ENCODE measurements at places on chromosomes 12 and 14. TPM values are rescaled to one million over a fixed set of nuclear protein-coding genes. Genes with fewer than 3 reads are reported as not detected.

Gene TTLL5
- 31.2 TPM for total RNA-seq

Gene RIN3
- total RNA-seq = 141 TPM

Gene ADAMTS20
- total RNA-seq = not detected

Gene CFAP54
- 0.15 TPM for total RNA-seq

Gene YEATS4
- total RNA-seq = 21.4 TPM

Gene CELA1
- 1.1 TPM for total RNA-seq

Gene GNPNAT1
- total RNA-seq = 9.1 TPM

Gene CLEC1A
- total RNA-seq = not detected

Gene DDIT3
- total RNA-seq = 48.8 TPM

Gene PKP2
- 0.32 TPM for total RNA-seq

Gene FOXG1
- not detected for total RNA-seq

Gene ZNF891
- 7.8 TPM for total RNA-seq

Gene ART4
- total RNA-seq = not detected

Gene TPH2
- 0.16 TPM for total RNA-seq

Gene DPPA3
- total RNA-seq = not detected

Gene CCDC197
- 0.38 TPM for total RNA-seq

Gene STXBP6
- total RNA-seq = not detected

Gene TSPAN11
- not detected for total RNA-seq

Gene LTBR
- 0.31 TPM for total RNA-seq

Gene NTS
- not detected for total RNA-seq

Gene KRT4
- not detected for total RNA-seq

Gene LGALS3
- 12.4 TPM for total RNA-seq

Gene TAS2R30
- total RNA-seq = 7.1 TPM

Gene PRICKLE1
- total RNA-seq = not detected

Gene LRRC43
- total RNA-seq = not detected

Gene CCER1
- not detected for total RNA-seq

Gene KLRG1
- 26.9 TPM for total RNA-seq

Gene TIMELESS
- total RNA-seq = 4.4 TPM

Gene TMEM119
- 0.27 TPM for total RNA-seq

Gene CRY1
- 58.4 TPM for total RNA-seq

Gene KRT85
- not detected for total RNA-seq

Gene MGAT4C
- total RNA-seq = not detected

Gene SMCO2
- not detected for total RNA-seq

Gene DCTN2
- 60.9 TPM for total RNA-seq

Gene DHRS4
- 17.8 TPM for total RNA-seq

Gene RAPGEF3
- 0.08 TPM for total RNA-seq

Gene SYNDIG1L
- total RNA-seq = not detected

Gene CATSPERB
- total RNA-seq = 6.6 TPM

Gene GSG1
- total RNA-seq = not detected

Gene SOAT2
- total RNA-seq = not detected

Gene KLHDC1
- 12.2 TPM for total RNA-seq

Gene NOS1
- total RNA-seq = not detected

Gene FGD6
- 1.2 TPM for total RNA-seq

Gene OTOGL
- total RNA-seq = not detected

Gene CCDC177
- not detected for total RNA-seq

Gene CYP46A1
- 0.32 TPM for total RNA-seq

Gene MTA1
- 117 TPM for total RNA-seq

Gene CIROP
- total RNA-seq = not detected

Gene DCN
- not detected for total RNA-seq

Gene ACOT6
- 0.27 TPM for total RNA-seq

Gene TBX5
- total RNA-seq = not detected

Gene GALNT6
- total RNA-seq = 18.9 TPM

Gene CCDC38
- not detected for total RNA-seq

Gene BMP4
- 1.6 TPM for total RNA-seq

Gene IFNG-AS1
- 0.28 TPM for total RNA-seq

Gene CDCA4
- 14.0 TPM for total RNA-seq

Gene REC8
- total RNA-seq = 68.6 TPM

Gene MTRFR
- 56.9 TPM for total RNA-seq

Gene KRT81
- 0.21 TPM for total RNA-seq
